ENCODE measurements at places on chromosomes 1 and 21.

GRCh38 chr1:215523906-215524305, 43.2 kb upstream of the KCTD3 start:
- DNase-seq: no peak

- no peak for DNase-seq
These were observed 13.3 kb downstream of the FCRL1 start for GRCh38 chr1:157806431-157807149.

- peak; percentile 87 for DNase-seq
These were observed 18.3 kb upstream of the HDAC1 start for GRCh38 chr1:32273391-32274208.

GRCh38 chr1:108878160-108878469, 1.3 kb downstream of the GPSM2 start:
- DNase-seq: no peak

- no peak for DNase-seq
These were observed 2.1 kb downstream of the PLEKHG5 start for GRCh38 chr1:6489383-6489765.

GRCh38 chr1:9260059-9260766, 25.6 kb downstream of the H6PD start:
- DNase-seq: no peak

DNA sequence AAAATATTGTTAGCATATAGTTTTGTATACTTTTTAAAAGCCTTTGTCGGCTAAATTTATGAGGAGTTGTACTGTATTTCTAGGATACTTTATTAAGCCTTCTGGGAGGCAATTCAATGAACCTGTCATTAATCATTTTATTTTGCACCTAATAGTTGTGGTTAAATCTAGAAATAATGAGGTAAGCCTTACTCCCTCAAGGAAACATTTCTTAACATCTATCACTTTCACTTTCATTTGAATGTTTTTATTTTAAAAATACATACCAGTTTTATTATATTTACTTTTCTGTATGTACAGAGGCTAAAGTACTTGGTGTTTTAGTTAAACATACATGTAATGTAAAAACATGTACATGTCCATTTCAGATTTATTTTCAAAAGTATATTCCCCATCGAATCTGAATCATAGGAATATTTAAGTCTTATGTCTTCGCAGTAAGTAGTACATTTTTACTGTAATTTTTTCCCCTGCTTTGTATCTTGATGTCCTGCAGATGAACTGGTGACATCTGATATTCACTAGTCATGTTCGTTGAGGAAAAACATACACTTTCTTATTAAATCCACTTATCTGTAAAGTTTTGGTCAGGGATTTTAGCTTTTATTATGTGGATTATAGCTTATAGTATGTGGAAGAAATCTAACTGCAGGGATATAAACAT, 82.8 kb downstream of the DISP1 start:
- DNase-seq: no peak

- DNase-seq: no peak
These were observed 118.0 kb upstream of the SPAG17 start for GRCh38 chr1:118303064-118303463.

DNA sequence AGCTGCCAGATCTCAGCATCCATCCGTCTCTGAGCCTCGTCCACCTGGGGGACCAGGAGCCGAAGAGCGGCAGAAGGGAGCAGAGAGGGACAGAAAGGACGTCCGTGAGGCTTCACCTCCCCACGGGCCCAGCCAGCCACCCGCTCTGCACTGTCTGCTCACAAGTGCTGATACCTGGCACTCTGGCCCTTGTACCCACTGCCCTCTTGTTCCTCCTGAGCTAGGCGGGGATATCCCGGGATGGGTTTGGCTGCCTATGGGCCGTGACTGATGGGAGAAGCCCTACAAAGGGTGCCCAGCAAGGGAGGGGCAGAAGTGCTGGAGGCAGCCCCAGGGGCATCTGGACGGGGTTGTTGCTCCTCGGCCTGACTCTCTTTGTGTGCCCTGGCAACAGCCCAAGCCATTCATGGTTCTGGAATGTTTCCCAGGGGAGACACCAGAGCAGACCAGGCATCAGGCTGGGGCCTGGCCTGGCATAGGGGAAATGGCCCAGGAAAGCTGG, 57.6 kb downstream of the LDLRAD2 start:
- no peak for DNase-seq

DNA sequence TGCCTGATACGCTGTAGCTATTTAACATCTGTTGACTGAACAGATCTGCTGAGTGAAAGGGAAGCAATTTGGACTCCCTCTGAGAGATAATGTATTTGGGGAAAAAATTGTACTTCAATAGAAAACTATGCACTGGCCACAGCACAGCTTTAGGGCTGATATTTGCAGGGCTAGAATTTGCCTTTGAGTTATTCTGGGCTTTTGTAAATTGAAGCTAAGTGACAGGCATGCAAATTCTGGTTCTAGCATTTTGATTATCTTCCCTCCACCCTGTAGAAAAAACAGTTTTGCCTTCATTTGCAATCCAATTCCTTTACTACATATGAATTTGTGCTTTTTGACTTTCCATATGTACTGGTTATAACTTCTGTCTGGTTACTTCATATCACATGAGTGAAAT, 7.9 kb downstream of the KYAT3 start:
- no peak for DNase-seq

GRCh38 chr1:42162181-42162580, 2.4 kb downstream of the GUCA2A start:
- DNase-seq: no peak

- DNase-seq: no peak
These were observed at the start of gene SMPDL3B for GRCh38 chr1:27934818-27935549. Gene SMPDL3B, plus strand, starts transcription at chr1:27935000. Its CDS starts 184 bp downstream, at chr1:27935184.

DNA sequence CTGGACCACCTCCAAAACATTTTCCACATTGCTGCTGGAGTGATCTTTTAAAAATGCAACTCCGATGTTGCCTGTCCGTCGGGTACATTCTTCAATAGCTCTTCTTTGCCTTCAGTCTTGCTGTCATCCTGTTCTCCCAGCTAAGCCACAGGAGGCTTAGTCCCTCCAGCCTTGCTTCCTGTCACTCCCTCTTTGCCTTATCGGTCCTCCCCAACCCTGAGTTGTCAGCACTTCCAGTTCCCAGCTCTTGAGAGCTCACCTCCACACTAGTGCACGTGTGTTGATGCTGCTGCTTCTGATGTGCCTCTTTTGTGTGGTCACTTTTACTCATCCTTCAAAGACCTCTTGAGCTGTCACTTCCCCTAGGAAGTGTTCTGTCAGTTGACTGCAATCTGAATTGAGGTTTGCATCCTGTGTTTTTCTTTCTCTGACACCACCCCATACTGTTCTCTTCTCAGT, 15.3 kb downstream of the UCK2 start:
- DNase-seq: peak; percentile 37

GRCh38 chr1:151326619-151327222, 495 bp downstream of the PI4KB start:
- DNase-seq: peak; percentile 59

- DNase-seq: no peak
These were observed 498.2 kb downstream of the PLPP3 start for GRCh38 chr1:56081173-56081572.

DNA sequence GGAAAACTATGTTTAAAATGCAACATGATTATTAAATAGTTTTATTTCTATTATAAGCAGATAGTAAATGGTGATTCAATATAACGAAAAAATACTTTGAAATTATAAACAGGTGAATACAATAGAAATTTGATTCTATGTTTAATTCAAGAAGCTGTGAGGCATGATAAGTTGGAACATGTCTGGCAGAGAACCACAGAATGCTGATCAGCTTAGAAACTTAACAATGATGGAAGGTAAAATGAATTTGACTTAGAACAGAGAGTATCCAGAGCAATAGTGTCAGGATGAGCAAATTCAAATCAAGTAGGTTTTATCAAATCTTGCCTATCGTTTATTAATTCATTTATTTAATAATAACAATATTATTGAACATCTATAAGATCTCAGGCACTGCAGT, 83.4 kb upstream of the ADGRL4 start:
- DNase-seq: no peak

GRCh38 chr1:42720868-42721267, 19.2 kb downstream of the CLDN19 start:
- no peak for DNase-seq

- DNase-seq: no peak
These were observed 3.1 kb upstream of the DDR2 start for GRCh38 chr1:162629077-162629627.

DNA sequence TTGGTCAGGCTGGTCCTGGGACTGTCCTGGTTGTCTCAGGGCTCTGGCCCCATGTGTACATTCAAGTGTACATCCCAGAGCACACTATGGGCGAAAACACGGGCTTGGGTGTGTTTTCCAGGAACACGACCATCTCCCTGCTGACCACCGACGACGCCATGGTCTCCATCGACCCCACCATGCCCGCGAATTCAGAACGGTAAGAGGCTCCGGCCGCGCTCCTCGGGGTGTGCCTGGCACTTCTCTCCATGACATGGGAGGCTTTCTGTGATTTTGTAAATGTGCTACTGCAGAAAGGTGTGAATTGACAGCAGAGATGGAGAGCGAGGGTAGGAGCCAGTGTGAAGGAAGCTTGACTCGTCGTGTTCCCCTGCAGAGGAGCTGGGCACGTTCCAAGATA, 34.4 kb downstream of the PDE9A start:
- no peak for DNase-seq

GRCh38 chr21:34176448-34176847, 103.1 kb downstream of the MRPS6 start:
- DNase-seq: no peak

DNA sequence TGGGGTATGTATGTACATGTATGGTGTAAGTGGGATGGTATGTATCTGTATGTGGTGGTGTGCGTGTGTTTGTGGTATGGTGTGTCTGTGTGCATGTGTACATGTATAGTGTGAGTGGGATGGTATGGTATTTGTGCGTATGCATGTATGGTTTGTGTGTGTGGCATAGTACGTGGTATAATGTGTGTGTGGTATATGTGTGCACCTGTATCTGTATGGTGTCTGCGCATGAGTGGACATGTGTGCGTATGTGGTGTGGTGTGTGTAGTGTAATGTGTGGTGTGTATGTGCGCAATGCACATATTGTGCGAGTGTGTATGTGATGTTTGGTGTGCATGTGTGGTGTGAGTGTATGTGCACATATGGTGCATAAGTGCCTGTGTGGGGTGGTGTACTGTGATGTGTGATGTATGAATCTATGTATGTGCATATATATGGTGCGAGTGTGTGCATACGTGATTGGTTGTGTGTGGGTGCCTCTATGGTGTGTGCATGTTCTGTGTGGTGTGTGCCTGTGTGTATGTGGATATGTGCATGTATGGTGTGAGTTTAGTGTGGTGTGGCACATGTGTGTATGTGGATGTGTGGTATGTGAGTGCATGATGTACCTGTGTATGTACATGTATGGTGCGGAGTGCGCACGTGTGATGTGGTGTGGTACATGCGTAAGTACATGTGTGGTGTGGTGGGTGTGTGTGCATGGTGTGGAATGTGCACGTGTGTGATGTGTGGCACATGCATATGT, 38.8 kb downstream of the WDR4 start:
- DNase-seq: peak; percentile 18

GRCh38 chr1:49102752-49103151, 326.1 kb upstream of the BEND5 start:
- DNase-seq: no peak

DNA sequence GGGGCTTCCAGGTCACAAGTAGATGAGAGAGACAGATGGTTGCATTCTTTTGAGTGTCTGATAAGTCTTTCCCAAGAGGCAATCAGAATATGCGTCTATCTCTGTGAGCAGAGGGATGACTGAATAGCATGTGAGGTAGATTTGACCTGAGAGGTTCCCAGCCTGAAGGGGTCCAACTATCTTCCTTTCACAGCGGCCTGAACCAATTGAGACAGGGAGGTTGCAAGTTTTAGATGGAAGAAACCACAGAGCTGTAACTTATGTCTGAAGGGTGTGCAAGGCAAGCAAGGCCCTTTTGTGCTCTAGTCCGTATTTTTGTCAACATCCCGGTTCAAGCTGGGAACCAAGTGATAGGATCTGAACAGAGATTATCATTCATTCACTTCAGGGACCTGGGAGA, 9.9 kb upstream of the RNF187 start:
- DNase-seq: no peak

DNA sequence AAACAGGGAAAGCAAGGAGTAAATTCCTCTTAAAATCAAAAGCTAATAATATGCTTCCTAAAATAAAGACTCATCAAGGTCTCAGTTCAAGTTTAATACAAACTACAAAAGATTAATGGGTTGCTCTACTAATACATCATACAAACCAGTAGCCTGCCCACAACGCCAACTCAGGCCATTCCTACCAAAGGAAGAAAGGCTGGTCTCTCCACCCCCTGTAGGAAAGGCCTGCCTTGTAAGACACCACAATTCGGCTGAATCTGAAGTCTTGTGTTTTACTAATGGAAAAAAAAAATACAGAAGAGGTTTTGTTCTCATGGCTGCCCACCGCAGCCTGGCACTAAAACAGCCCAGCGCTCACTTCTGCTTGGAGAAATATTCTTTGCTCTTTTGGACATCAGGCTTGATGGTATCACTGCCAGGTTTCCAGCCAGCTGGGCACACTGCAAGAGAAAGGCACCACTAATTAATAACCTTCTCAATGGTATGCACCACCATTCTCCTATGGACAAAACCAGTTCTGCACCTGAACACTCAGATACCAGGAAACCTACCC, 10.6 kb downstream of the PRDX1 start:
- DNase-seq: no peak

DNA sequence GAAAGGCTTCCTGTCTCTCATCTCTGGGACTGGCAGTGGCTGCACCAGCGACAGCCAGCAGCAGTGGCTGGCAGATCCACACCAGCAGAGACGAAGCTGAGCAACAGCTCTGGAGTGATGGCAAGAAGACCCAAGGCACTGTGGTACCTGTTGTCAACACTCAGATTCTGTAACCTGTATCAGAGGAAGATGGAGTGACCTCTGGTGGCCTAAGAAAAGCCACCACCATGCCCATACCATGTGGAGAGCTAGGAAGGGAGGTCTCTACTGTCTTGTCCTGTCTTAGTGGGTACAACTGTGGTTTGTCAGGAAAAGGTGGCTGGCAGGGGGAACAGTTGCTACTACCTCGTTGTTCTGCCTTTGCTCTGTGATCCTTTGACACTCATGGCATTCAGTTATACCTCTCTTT, 22.5 kb upstream of the RHBDL2 start:
- peak; percentile 26 for DNase-seq

- DNase-seq: no peak
These were observed 124.4 kb downstream of the TOMM20 start for GRCh38 chr1:235004276-235004675.

GRCh38 chr1:227994632-227995300, 12.0 kb upstream of the WNT3A start:
- DNase-seq: peak; percentile 9

GRCh38 chr1:63898428-63899196, 124.8 kb downstream of the ROR1 start:
- DNase-seq: no peak
